ENCODE measurements at places on chromosomes 16 and 17.

GRCh38 chr16:19621445-19621844 lies 65.9 kb downstream of the VPS35L start:
- DNase-seq: no peak

- DNase-seq: no peak
These were observed 2.4 kb downstream of the HSD17B1 start for GRCh38 chr17:42555122-42555622.

DNA sequence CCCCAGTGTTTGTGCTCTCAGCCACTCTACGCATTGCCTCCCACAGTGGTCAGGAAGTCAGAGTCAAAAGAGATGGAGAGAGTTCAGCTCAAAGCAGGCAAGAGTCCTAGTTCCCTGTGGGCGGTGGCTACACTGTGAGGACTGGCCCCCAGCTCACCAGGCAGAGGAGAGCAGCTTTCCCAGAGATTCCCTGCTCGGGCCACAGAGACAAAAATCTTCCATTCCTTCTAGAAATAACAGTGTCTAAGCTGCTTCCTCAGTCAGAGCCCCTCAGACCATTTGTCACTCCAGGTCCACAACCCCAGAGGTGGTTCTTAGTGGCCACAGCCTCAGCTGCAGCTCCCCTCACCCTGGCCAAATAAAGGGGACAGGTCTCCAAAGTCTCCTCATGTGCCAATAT lies 263.0 kb upstream of the RPL38 start:
- no peak for DNase-seq

- DNase-seq: no peak
These were observed 128.6 kb downstream of the SOX9 start for GRCh38 chr17:72249441-72249840.

- DNase-seq: peak; percentile 86
These were observed 23.1 kb upstream of the DHRS13 start for GRCh38 chr17:28925912-28926365.

DNA sequence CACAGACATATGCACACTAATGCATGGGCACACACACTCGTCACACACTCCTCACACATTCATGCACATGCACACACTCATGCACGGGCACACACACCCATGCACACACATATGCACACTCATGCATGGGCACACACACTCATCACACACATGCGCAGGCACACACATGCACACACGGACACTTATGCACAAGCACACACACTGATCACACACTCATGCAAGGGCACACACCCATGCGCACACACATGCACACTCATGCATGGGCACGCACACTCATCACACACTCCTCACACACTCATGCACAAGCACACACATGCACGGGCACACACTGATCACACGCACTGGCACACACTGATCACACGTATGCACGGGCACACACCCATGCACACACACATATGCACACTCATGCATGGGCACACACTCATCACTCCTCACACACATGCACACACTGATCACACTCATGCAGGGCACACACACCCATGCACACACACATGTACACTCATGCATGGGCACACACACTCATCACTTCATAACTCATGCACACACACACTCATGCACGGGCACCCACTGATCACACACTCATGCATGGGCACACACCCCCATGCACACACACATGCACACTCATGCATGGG lies 16.1 kb downstream of the ADGRG1 start:
- DNase-seq: no peak

GRCh38 chr17:72008236-72008876 lies 112.5 kb upstream of the SOX9 start:
- no peak for DNase-seq

GRCh38 chr17:55661963-55662834 lies 60.5 kb downstream of the TMEM100 start:
- no peak for DNase-seq

- DNase-seq: no peak
These were observed 9.0 kb downstream of the KRT37 start for GRCh38 chr17:41415411-41415810.

- peak; percentile 40 for DNase-seq
These were observed 59.7 kb downstream of the PLCG2 start for GRCh38 chr16:81838794-81839193.
